ENCODE measurements at places on chromosomes 3 and 15. TPM values are rescaled to one million over a fixed set of nuclear protein-coding genes. Genes with fewer than 3 reads are reported as not detected.

The HIGD2B gene
- total RNA-seq, result not detected

The A4GNT gene
- total RNA-seq, result not detected

The ROPN1 gene
- not detected for total RNA-seq

DNA sequence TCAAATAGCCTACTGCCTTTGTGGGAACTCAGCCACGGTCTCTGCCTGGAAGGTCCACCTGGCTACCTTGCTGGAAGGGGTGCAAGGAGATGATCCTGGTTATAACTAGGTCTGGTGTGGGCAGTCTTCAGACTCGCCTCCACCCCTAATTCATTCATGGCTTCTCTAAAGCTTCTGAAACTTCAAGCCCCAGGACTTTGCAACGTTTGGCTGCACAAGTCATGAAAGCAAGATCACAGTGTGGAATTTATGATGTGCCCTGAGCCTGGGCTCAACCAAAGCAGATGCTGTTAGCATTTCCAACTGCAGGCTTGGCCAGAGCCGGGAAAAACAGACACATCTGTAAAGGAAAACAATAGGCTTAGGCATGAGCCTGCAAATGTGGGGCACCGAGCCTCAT is 200.4 kb upstream of the WNT5A start:
- peaks cover 6% of the 10 kb centered on the region for H3K27me3 ChIP-seq
- DNase-seq, result no peak
- H3K4me1 ChIP-seq, result peaks cover 47% of the 10 kb centered on the region
- no peak overlapping the region for H3K4me3 ChIP-seq
- no peak overlapping the region for H3K27ac ChIP-seq

- no peak overlapping the region for H3K4me3 ChIP-seq
- H3K27me3 ChIP-seq, result no peaks in the 10 kb centered on the region
- H3K36me3 ChIP-seq, result no peaks in the 10 kb centered on the region
- no peak overlapping the region for H3K27ac ChIP-seq
- peaks cover 16% of the 10 kb centered on the region for H3K4me1 ChIP-seq
- DNase-seq, result no peak
Measured at GRCh38 chr15:47991357-47991756, 129.4 kb upstream of the SLC24A5 start.

DNA sequence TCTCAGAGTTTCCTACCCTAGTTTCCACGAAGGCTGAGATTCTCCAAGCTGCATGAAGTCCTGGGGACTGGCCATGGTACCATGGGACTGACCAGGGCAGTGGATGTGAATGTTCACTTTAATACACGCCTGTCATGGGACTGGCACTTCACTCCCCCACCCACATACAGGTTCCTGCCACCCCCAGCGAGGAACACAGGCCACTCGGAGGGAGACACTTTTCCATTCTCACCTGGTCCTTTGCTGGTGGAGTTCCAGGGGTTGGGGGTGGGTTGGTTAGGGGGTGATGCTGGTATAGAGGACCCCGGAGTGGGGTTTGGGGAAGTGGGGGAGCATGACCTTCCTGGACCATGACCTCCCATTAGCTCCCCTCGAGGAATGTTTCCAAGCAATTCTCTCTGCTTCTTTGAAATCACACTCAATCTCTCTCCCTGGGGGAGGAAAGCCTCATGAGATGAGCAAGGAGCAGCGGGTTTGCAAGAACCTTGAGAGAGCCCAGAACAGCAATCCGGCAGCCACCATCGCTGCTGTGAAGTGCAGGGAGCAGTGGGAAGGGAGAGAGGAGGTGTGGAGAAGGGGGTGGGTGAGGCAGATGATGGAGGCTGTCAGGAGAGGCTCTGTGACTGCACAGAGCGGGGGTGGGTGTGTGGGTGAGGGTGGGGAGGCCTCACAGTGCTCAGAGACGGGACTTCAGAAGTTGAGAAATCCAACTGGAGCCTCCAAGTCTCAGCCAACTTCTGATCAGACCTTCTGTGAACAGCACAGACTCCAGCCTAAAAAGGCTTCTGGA is 69.7 kb downstream of the ADCY5 start:
- H3K27me3 ChIP-seq, result no peaks in the 10 kb centered on the region
- no peak overlapping the region for H3K4me3 ChIP-seq
- DNase-seq, result no peak
- H3K4me1 ChIP-seq, result peaks cover 26% of the 10 kb centered on the region

GRCh38 chr3:18424729-18425640 is at the start of gene SATB1:
Gene SATB1 (minus strand): TSS chr3:18425339. CDS start chr3:18420967, 4,372 bp downstream.
- peaks cover 9% of the 10 kb centered on the region for H3K27me3 ChIP-seq
- no peaks in the 10 kb centered on the region for H3K36me3 ChIP-seq
- DNase-seq, result peak; percentile 81

DNA sequence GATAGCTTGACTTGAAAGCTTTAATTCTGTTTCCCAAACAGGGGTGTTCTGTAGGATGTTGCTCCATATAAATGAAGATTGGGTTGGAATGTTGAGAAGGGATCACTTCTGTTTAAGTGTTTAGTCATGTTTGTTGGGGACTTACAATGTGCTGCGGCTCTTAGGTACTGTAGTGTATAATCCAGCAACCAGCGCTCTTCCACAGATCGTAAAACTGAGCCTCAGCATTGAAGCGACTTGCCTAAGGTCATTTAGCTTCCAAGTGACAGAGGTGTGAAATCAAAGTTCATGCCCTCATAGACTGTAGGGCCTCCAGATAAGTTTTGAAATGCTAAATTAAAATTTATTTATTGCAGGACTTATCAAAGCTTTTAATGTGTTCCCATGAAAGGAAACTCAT is 1.8 kb downstream of the MKRN2 start:
- H3K4me3 ChIP-seq, result peak overlapping the region; percentile 89
- H3K27ac ChIP-seq, result no peak overlapping the region
- H3K27me3 ChIP-seq, result peaks cover 9% of the 10 kb centered on the region
- no peaks in the 10 kb centered on the region for H3K36me3 ChIP-seq
- peaks cover 56% of the 10 kb centered on the region for H3K4me1 ChIP-seq
- DNase-seq, result no peak

DNA sequence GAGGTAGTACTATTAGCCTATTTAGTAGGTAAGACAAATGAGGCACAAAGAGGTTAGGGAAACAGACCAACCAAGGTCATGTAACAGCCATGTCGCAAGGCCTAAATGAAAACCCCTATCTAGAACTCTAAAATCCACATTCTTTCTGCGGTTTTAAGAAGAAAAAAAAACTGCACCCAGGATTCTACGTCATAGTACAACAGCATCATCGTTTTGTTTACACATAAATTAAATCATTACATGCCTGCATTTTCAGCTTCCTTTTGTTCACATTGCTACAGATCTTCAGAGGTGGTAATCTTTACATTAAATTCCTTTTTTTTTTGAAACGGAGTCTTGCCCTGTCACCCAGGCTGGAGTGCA is 548 bp upstream of the PSMD6 start:
- H3K36me3 ChIP-seq, result peaks cover 5% of the 10 kb centered on the region
- peak overlapping the region; percentile 89 for H3K4me3 ChIP-seq

GRCh38 chr3:66133853-66134445 is 86.9 kb upstream of the SLC25A26 start:
- no peak overlapping the region for H3K27ac ChIP-seq
- H3K27me3 ChIP-seq, result no peaks in the 10 kb centered on the region
- no peaks in the 10 kb centered on the region for H3K36me3 ChIP-seq

Data from neural crest cell (in vitro differentiated cells).